Neural crest cell (in vitro differentiated cells): ENCODE measurements at places on chromosomes 12 and 14. TPM values are rescaled to one million over a fixed set of nuclear protein-coding genes. Genes with fewer than 3 reads are reported as not detected.

Gene MYH6
- total RNA-seq, result not detected in 2 replicates

Gene PTPRR
- 0.61 and 0.75 TPM in 2 replicates for total RNA-seq

- peak overlapping the region; percentile 94 for H3K4me3 ChIP-seq
- no peak overlapping the region for H3K27ac ChIP-seq
- peaks cover 55% of the 10 kb centered on the region for H3K4me1 ChIP-seq
- peak; percentile 20 for DNase-seq
- H3K36me3 ChIP-seq, result no peaks in the 10 kb centered on the region
These were observed 1.7 kb upstream of the FLRT2 start for GRCh38 chr14:85528080-85528896.

DNA sequence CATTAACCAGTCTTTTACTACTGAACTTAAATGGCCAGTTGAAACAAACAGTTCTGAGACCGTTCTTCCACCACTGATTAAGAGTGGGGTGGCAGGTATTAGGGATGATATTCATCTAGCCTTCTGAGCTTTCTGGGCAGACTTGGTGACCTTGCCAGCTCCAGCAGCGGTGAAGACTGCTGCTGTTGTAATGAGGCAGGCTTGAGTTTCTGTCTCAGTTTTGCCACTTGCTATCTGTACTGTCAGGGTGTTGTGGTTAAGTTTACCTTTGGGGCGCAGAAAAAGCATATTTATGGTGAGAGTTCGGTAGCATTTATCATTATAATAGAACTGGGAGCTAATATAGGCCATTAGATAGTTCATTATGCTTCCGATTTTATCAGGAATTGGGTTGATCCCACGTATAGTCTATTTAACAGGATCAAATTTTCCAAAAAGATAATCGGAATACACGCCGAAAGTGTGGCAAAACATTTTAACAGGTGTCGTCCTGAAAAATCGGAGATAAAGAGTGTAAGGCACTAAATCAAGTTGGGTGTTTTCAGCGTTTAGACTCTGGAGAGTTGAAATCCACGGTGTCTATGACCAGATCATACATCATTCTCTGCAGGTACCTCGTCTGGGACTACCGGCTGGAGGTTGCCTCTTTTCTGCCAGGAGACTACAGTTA is 688 bp upstream of the NECAP1 start:
- H3K4me3 ChIP-seq, result peak overlapping the region; percentile 95
- DNase-seq, result no peak
- peaks cover 4% of the 10 kb centered on the region for H3K27me3 ChIP-seq
- peaks cover 2% of the 10 kb centered on the region for H3K36me3 ChIP-seq
- H3K4me1 ChIP-seq, result peaks cover 22% of the 10 kb centered on the region

DNA sequence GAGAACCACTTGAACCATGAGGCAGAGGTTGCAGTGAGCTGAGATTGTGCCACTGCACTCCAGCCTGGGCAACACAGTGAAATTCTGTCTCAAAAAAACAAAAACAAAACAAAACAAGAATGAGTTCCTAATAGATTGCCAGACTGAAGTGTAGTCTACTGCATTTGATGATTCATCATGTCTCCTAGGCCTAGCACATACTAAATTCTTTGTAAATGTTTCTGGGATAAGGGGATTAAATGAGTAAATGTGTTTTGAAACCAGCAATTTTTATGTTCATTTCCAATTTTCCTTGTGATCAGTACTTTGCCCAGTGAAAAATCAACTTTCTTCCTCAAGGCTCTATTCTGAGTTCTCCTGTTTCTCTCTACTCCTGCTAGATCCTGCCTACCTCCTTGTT is 2.9 kb upstream of the DYRK2 start:
- no peak overlapping the region for H3K27ac ChIP-seq
- H3K27me3 ChIP-seq, result peaks cover 6% of the 10 kb centered on the region
- H3K36me3 ChIP-seq, result peaks cover 3% of the 10 kb centered on the region
- no peak overlapping the region for H3K4me3 ChIP-seq
- H3K4me1 ChIP-seq, result peaks cover 21% of the 10 kb centered on the region

- peaks cover 16% of the 10 kb centered on the region for H3K4me1 ChIP-seq
- no peak overlapping the region for H3K4me3 ChIP-seq
- DNase-seq, result no peak
- no peak overlapping the region for H3K27ac ChIP-seq
- peaks cover 4% of the 10 kb centered on the region for H3K36me3 ChIP-seq
- H3K27me3 ChIP-seq, result no peaks in the 10 kb centered on the region
These were observed 46.5 kb downstream of the ATL1 start for GRCh38 chr14:50606468-50606867.

- no peak overlapping the region for H3K27ac ChIP-seq
- no peaks in the 10 kb centered on the region for H3K36me3 ChIP-seq
- H3K4me3 ChIP-seq, result no peak overlapping the region
- peaks cover 18% of the 10 kb centered on the region for H3K4me1 ChIP-seq
These were observed 155.7 kb downstream of the KIF26A start for GRCh38 chr14:104293851-104294627.

- H3K27ac ChIP-seq, result no peak overlapping the region
- no peak overlapping the region for H3K4me3 ChIP-seq
These were observed 24.2 kb downstream of the SYNJ2BP start for GRCh38 chr14:70392676-70393075.

- H3K36me3 ChIP-seq, result peaks cover 3% of the 10 kb centered on the region
- H3K4me1 ChIP-seq, result peaks cover 3% of the 10 kb centered on the region
- no peaks in the 10 kb centered on the region for H3K27me3 ChIP-seq
- no peak for DNase-seq
- no peak overlapping the region for H3K27ac ChIP-seq
These were observed 13.7 kb downstream of the REM2 start for GRCh38 chr14:22896760-22897159.

Gene RHEBL1
- 1.2 and 2.1 TPM in 2 replicates for total RNA-seq

Gene NKX2-1
- total RNA-seq, result not detected in 2 replicates
